ENCODE measurements at places on chromosomes 6 and 20. TPM values are rescaled to one million over a fixed set of nuclear protein-coding genes. Genes with fewer than 3 reads are reported as not detected.

GRCh38 chr6:142913511-142914047 lies 31.4 kb downstream of the HIVEP2 start:
- DNase-seq = no peak

GRCh38 chr6:145508107-145508506 lies 227.2 kb downstream of the EPM2A start:
- DNase-seq = no peak

- no peak for DNase-seq
Observed at GRCh38 chr6:167957626-167958025, 39.8 kb upstream of the KIF25 start.

DNA sequence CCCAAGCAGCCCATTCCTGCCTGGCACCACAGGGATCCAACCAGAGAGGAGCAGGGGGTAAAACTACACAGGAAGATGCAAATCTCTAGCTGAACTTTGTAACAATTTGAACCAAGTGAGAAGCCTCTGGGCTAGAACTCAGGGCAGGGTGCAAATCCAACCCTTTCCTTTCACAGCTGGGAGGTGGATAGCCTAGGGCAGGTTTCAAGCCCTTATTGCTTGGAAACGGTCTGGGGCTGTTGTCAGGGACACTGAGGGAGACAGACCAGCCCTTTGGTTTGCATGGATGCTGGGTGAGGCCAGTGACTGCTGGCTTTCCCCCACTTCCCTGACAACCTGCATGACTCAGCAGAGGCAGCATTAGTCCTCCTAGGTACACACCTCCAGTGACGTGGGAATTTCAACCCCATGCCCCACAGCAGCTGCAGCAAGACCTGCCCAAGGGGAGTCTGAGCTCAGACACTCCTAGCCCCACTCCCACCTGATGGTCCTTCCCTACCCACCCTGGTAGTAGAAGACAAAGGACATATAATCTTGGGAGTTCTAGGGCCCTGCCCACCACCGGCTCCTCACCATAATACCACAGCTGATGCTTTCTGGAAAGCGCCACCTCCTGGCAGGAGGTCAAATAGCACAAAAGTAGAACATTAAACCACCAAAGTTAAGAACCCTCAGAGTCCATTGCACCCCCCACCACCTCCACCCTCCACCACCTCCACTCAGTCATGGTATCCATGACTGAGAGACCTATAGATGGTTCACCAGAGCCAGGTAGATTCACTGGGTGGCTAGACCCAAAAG lies 797.7 kb upstream of the MAN1A1 start:
- DNase-seq = peak; percentile 46

DNA sequence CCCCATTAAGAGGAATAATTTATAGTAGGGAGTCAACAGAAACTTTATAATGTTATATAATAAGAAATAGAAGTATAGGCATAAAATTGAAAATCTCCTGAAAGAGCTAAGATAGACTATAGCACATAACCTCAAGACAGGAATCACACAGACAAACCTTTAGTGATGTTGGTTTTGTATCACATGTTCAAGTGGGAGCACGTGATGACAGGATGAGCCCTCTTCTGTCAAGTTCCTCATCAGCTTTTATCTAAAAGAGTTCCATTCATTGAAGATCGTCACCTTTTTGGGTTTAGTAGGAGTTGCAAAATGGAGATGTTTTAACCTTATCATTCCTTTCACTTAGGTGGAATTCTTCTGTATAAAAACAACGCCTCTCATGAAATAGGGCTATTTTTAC lies 127.0 kb downstream of the MCHR2 start:
- DNase-seq = no peak

The TAF8 gene
- 20.4 TPM for total RNA-seq
